ENCODE measurements at places on chromosomes 6 and 20. TPM values are rescaled to one million over a fixed set of nuclear protein-coding genes. Genes with fewer than 3 reads are reported as not detected.

Gene NNAT
- total RNA-seq: 0.20 TPM

Gene PARD6B
- 5.4 TPM for total RNA-seq

Gene SLC52A3
- not detected for total RNA-seq

Gene TNFAIP3
- 56.4 TPM for total RNA-seq

Gene CCHCR1
- 29.1 TPM for total RNA-seq

Gene SYCP2
- total RNA-seq: 4.8 TPM

Gene CD24
- total RNA-seq: not detected

Gene FOXA2
- total RNA-seq: not detected

Gene DEFB124
- not detected for total RNA-seq

Gene HLA-G
- 0.14 TPM for total RNA-seq

Gene BPIFB2
- total RNA-seq: not detected

Gene HLA-DPA1
- 30.4 TPM for total RNA-seq
